ENCODE measurements at places on chromosomes 4 and X. TPM values are rescaled to one million over a fixed set of nuclear protein-coding genes. Genes with fewer than 3 reads are reported as not detected.
A peak's percentile ranks its signal among the peaks of the same experiment; 100 is the strongest.

REST gene
- total RNA-seq: 32.0 TPM

TMSB4X gene
- total RNA-seq: 2,770 TPM

COL4A6 gene
- 29.1 TPM for total RNA-seq

CYP2U1 gene
- total RNA-seq: 22.1 TPM

NWD2 gene
- total RNA-seq: 2.4 TPM

DMD gene
- 194 TPM for total RNA-seq

PLXNA3 gene
- 10.1 TPM for total RNA-seq

EPGN gene
- 7.0 TPM for total RNA-seq

SERTM2 gene
- total RNA-seq: 1.7 TPM

CC2D2A gene
- total RNA-seq: 65.7 TPM

ARHGAP24 gene
- total RNA-seq: 124 TPM

GAGE12J gene
- not detected for total RNA-seq

AKAP17A gene
- total RNA-seq: 14.0 TPM

ZNF81 gene
- 7.5 TPM for total RNA-seq

PAGE5 gene
- total RNA-seq: not detected

SCML1 gene
- 13.5 TPM for total RNA-seq

GAGE13 gene
- total RNA-seq: not detected

DNA sequence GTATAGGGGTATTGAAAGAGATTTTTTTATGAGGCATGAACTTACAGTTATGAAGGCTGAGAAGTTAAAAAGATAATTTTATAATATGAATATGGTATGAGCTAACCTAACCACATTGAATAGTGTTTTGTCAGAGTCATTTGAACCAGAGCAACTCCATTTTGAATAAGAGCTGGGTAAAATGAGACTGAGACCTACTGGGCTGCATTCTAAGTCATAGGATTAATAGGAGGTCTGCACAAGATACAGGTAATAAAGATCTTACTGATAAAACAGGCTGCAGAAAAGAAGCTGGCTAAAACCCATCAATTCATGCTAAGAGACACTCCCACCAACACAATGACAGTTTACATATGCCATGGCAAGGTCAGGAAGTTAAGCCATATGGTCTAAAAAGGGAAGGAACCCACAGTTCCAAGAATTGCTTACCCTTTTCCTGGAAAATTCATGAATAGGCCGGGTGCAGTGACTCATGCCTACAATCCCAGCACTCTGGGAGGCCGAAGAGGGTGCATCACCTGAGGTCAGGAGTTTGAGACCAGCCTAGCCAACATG is 209.2 kb downstream of the TECRL start:
- no peak for DNase-seq

- no peak for DNase-seq
Measured at GRCh38 chr4:11131491-11131890, 297.2 kb downstream of the HS3ST1 start.

- no peak for DNase-seq
Measured at GRCh38 chr4:3221184-3221494, 27.8 kb upstream of the MSANTD1 start.

GRCh38 chr4:90419124-90419711 is 292.0 kb downstream of the CCSER1 start:
- DNase-seq: peak; percentile 81

GRCh38 chrX:20727447-20727846 is 460.7 kb upstream of the RPS6KA3 start:
- DNase-seq: no peak

DNA sequence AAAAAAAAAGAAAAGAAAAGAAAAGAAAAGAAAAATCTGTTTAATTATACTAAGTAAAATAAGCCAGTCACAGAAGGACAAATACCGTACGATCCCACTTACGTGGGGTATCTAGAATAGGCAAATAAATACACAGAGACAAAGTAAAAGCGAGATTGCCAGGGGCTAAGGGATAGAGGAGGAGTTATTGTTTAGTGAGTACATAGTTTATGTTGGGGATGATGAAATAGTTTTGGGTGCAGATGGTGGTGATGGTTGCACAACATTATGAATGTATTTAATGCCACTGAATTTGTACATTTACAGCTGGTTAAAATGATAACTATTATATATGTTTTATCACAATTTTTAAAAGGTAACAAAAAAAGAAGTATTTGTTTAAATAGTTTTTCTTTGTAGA is 7.1 kb downstream of the CA5B start:
- DNase-seq: no peak

- DNase-seq: no peak
Measured at GRCh38 chr4:150049682-150050081, 28.6 kb upstream of the DCLK2 start.

- DNase-seq: no peak
Measured at GRCh38 chr4:126906466-126906865, 726.3 kb upstream of the INTU start.

DNA sequence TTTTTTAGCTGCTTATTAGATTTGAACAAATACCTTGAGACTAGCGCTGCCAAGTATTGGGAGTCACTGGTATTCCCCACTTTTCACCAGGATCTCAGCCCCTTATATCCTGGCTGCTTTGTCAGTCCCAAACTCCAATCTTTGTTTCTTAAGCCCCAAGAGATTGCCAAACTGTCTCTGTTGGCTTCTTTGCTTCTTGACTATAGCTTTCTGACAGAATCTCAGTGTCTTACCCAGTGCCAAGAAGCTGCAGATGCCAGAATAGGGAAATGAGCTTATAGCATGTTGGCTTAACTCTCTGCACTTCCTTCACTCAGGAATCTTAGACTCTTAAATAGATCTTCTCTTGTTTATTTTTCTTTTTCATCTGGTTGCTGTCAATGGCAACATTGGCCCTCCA is 297.5 kb upstream of the DCAF8L1 start:
- no peak for DNase-seq

DNA sequence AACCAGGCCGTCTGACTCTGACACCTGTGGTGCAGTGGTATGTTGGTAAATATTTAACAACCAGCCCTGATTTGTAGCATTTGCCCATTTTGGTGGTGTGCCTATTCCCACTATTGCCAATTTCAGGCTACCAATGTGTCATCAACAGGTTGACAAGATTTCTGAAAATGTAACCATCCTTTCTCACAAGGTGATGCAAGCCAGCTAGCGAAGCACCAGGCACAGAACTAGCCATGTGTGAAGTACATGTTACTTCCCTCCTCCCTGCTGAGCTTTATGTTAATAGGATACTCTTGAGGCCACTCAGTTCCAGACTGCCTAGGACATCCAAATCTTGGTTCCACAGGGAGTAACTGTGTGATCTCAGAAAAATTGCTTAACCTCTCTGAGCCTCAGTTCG is 7.2 kb upstream of the MAMLD1 start:
- no peak for DNase-seq

- DNase-seq: peak; percentile 36
Measured at GRCh38 chrX:3811331-3812311, 98.2 kb upstream of the PRKX start.

- peak; percentile 24 for DNase-seq
Measured at GRCh38 chrX:18617407-18617750, 54.5 kb downstream of the RS1 start.

- no peak for DNase-seq
Measured at GRCh38 chr4:116323606-116324005, 761.8 kb downstream of the TRAM1L1 start.

GRCh38 chr4:60822986-60823385 is 377.1 kb upstream of the ADGRL3 start:
- DNase-seq: no peak

- DNase-seq: no peak
Measured at GRCh38 chr4:150310159-150310895, 232.1 kb downstream of the DCLK2 start.

DNA sequence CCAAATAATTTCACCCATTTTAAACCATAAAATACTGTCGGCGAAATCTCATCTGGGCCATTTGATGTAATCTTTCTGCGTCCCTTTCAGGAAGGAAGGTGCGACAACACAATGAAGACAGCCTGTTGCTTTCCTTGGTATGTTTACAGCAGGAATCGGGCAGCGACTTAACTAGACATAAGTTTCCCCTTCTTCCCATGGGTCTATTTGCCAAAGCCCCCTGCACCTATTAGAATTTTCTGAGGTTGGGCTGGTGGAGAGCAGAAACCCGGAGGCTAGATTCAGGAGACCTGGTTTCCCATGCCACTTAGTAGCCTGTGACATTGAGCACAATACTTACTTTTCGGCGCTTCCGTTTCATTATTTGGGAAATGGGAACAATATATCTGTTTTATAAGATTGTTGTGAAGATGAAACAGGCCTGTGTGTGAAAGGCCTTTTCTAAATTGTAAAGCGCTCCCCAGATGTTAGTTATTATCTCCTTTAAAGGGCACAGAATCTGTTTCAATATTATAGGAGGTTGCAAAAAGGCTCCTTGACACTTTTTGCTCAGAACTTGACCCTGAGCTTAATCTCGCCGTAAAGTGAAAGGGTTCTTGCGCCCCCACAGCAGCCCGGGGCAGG is 552 bp upstream of the AFF1 start:
- no peak for DNase-seq

DNA sequence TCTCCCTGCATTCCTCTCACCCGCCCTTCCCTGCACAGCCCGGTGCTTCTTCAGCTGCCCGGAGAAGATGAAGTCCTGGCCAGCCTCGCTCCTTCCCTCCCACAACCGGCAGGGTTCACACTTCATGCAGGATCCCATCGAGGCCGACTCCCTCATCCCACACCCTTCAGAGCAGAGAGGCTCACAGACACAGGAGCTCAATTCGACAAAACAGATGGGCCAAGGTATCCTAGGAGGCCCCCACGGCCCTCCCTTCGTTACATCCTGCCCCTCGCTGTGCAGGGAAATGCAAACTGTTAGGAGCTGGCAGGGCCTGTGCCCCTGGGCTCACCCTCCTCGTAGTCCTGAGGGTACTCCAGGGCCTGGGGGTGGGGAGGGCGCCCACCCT is 238.1 kb downstream of the DHRSX start:
- no peak for DNase-seq

DNA sequence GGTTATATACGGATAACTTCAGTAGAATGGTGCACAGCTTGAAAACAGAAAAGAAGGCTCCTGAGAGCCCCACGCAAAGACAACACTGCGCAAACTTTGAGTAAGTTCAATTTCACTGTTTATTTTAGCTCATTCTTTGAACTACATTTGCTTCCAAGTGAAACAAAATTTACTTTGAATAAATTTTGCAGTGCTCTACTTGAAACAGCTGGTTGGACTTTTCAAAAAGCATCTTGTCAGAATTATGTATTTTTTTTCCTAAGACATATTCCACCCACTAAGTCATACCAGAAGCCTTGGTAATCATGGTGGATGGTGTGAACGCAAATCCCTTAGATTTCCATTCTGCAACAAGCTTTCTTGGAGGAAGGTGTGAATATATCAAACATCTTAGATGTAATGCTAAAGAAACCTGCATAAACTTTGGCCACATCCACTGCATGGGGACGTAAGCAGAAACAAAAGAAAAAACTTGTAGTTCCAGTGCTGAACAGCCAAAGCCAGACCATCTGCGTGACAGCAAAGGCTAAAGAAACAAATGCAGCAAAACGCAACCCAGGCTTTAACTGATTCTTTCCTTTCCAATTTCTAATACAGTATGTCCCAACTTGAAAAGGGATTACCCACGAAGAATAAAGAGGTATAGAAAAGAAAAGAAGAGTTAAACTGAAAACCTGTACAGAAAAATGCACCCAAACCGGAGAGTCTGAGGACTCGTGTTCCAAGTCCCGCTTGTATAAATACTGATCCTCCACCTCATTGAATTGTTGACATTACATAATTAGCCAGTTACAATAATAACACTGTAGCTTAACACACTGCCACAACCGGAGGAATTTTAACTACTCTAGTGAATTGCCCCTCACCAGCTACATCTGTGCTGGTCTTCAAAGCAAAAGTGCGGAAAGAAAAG is 90.9 kb downstream of the SH3RF1 start:
- DNase-seq: peak; percentile 63

DNA sequence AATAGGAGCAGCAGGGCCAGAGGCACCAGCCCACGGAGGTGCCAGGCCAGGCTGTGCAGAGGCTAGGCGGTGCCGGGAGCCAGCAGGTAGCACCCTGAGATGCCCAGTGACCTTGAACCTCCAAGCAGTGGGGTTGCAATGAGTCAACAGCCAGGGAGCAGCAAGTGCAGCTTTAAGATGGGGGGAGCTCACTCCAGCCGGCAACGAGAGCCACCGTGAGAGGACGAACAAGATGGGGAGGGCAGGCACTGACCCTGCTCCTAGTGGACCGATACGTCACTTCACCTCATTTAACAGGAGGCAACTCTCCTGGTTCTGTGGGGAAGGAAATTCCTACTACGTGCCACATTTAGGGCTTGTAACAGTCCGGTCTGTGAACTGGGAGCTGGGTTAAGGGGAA is 4.8 kb downstream of the LETM1 start:
- DNase-seq: no peak

- DNase-seq: no peak
Measured at GRCh38 chr4:70564033-70564432, 28.0 kb upstream of the AMBN start.

GRCh38 chr4:155632310-155632840 is 34.3 kb upstream of the GUCY1A1 start:
- DNase-seq: peak; percentile 65

GRCh38 chr4:122403861-122404260 is 25.1 kb downstream of the ADAD1 start:
- DNase-seq: peak; percentile 62

DNA sequence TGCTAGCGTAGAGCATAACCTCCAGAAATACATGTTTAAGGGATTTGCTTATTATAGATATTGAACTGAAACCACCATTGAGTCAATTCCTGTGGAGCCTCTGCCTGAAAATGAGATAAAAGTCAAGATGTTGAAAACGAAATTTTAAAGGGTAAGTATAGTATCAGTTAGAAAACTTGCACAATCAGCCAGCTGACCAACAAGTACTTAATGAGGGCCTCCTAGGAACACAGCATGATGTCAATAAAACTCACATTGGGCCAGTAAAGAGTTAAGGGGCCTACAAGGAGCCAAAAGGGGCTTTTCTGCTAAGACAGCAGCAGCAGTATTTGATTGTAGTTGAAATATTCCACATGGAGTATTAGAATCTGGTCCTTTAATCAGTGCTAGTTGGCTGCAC is 314.1 kb upstream of the PPARGC1A start:
- DNase-seq: peak; percentile 14

GRCh38 chrX:104330966-104331365 is 76.2 kb upstream of the ESX1 start:
- DNase-seq: no peak

DNA sequence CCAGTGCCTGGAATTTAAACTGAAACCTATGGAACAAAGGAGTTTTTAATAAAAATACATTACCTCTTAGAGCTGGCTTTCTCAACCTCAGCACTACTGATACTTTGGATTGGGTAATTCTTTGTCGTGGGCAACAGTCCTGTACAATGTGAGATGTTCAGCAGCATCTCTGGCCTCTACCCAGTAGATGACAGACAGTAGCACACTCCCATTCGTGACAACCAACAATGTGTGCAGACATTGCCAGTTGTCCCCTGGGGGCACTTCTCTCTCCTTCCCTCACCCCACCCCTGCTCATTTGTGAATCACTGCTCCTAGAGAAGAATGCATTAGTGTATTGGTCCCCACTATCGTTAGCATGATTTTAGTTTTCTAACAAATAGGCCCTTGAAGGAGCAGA is 16.2 kb downstream of the GPAT3 start:
- no peak for DNase-seq

DNA sequence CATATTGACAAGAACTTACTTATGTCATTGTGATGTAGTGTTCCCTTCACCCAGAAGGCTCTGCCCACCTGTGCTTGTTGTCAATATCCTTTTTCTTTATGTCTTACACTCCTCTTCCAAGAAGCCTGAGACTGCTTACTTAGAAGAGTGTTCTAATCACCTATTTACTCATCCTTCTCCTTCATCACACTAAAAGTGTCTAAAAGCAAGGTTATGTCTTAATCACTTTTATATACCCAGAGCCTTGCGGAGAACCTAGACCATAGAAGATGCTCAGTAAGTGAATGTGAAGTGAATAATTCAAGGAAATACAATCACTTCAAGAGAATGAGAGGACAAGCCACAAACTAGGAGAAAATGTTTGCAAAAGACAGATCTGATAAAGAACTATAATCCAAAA is 177.6 kb upstream of the S100G start:
- DNase-seq: no peak

Measured in umbilical cord (tissue), 2 donors.